ENCODE measurements at places on chromosomes 13 and 19.
A peak's percentile ranks its signal among the peaks of the same experiment; 100 is the strongest.

DNA sequence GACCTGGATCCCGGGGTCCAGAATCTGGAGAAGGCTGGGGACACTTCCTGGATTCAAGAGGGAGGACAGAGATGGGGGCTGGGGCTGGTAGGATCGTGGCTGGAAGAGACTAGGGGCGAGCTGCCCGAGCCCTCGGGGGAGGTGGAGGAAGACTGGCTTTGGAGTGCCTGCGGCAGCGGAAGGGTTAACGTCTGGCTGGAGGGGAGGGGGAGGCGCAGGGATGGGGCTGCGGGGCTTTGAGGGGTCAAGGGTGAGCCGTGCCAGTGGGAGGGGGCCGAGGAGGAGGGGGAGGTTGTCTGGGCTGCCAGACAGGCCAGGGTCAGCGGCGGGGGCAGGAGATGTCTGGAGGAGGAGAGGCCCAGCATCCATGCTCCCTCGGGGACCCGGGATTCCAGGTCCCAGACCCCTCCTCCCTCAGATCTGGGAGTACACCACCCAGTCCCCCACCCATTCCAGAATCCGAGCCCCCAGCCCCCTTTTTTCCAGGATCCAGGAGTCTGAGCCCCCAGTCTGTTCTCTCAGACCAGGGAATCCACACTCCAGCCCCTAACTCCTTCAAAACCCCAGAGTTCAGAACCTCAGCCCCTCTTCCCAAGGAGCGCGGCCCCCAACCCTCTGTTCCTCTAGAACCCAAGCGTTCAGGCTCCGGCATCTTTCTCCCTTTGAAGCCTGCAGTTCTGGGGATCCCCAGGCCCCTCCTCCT is 3.2 kb upstream of the SPACA6 start:
- DNase-seq: no peak

DNA sequence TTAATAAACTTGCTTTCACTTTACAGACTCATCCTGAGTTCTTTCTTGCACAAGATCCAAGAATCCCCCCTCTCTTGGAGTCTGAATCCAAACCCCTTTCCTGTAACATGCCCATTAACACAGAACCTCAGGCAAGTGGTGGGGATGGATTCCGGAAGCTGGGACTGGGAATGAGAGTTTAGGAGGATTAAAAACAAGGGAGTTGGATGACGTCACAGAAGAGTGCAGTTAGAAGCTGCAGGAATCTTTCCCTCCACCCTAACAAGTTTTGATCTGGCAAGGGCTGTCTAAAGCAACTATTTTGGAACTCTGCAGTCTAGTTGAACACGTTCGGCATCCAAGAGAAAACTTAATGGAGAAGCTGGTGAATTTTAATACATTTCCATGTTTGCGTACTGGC is 48.2 kb upstream of the PEPD start:
- DNase-seq: no peak

GRCh38 chr19:49881672-49882394 is 4.3 kb downstream of the TBC1D17 start:
- DNase-seq: no peak

DNA sequence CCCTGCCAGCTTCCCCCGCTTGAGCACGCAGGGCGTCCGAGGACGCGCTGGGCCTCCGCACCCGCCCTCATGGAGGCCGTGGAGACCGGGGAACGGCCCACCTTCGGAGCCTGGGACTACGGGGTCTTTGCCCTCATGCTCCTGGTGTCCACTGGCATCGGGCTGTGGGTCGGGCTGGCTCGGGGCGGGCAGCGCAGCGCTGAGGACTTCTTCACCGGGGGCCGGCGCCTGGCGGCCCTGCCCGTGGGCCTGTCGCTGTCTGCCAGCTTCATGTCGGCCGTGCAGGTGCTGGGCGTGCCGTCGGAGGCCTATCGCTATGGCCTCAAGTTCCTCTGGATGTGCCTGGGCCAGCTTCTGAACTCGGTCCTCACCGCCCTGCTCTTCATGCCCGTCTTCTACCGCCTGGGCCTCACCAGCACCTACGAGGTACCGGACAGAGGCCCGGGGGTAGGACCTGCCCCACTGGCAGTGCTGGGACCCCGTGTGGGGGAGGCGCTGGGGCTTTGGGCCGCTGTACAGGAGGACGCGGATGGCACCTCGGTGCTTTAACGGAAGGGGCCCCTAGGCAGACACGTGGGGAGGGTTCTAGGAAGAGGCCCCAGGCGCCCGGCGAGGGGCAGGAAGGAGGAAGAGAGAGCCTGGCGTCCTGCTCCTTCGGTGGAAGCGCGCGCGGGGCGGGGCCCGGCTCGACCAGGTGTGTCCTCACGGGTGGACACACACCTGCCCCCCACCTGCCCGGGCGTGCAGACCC is 681 bp downstream of the SLC5A5 start:
- DNase-seq: peak; percentile 67

- no peak for DNase-seq
These were observed 112.1 kb downstream of the ZIC5 start for GRCh38 chr13:99859178-99860177.

DNA sequence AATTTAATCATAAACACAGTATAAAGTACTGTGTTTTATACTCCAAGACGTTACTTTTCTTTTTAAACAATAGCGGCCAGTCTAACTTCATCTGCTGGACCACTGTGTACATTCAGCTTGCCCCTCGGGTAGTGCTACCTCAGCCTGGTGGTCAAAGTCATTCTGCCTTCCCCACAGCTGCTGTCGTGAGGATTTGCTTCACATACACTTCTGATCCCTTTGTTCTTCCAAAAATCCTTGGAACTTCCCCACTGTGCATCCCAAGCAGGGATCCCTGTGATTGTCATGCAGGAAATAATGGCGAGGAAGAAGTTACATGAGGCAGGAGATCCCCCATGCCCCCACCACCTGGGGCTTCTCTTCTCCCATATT is 234.9 kb upstream of the STARD13 start:
- no peak for DNase-seq

- peak; percentile 66 for DNase-seq
These were observed 29.8 kb downstream of the CERS1 start for GRCh38 chr19:18865973-18866799.

DNA sequence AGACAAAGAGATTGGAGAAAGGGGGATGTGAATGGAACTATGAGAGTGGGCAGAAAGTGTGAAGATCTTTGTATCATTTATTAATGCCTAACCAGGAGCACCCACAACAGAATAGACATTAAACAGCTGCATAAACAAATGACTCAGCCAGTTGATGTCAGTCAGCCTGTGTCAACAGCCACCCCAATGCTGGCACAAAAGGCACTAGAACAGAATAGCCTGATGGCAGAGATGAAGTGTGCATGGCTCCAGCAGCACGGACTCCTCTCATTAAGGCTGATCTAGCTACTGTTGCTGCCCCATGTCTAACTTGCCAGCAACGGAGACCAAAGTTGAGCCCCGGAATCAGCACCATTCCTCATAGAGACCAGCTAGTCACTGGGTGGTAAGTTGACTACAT is 7.8 kb downstream of the CPB2 start:
- no peak for DNase-seq

DNA sequence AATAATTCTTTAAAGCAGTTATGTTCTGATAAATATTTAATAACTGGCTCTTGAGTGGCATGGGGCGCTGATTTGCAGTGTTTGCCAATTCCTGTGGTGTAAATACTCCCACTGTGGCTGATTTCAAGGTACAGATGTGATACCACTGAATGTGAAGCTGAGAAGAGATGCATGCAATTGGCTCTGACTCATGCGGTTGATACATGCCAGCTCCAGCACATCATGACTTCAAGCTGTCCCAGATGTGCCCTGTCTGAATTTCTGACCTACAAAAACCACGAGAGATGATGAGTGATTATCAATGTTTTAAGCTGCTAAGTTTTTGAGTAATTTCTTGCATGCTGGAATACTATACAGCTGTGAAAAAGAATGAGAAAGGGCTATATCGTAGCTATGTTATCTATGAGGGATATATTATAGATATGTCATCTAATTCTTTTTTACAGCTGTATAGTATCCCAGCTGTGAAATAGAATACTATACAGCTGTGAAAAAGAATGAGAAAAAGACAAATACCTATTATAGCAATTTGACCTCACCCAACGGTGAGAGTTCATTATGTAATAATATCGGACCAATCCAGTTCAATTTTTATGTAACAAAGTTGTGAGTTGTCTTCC is 7.6 kb upstream of the ACSBG2 start:
- no peak for DNase-seq

DNA sequence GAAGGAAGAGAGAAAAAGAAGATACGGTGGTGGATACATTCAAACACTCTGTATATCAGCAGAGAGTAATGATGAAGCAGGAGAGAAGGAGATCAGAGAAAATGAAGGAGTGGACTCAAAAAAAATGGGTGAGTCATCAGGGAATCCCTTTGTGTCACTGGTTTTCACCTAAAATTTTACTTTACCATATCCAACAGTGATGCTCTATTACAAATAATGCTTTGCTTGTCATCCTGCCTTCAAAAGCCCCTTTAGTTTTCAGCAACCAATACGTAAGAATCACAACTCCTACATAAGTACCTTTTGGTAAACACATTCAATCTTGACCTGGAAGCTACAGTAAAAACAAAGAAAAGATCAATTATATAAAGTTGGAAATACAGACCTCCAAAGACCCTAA is 88.8 kb downstream of the ENOX1 start:
- DNase-seq: no peak

DNA sequence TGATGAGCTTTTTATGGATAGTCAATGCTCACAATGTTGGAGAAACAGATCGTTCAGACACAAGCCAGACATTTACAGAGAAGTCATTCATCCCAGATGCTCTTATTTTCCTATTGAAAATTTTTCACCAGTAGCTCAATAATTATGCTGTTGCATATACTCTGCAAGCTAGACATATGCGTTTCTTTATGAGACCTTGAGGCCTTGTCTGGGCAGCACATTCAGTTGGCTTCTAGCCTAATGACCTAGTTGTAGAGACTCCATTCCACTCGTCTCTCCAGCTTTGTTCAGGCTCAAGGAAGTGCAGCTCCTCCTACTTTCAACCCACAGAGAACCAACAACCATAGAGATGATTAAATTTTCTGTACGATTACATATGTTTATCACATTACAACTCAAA is 237.7 kb downstream of the MZT1 start:
- DNase-seq: no peak

DNA sequence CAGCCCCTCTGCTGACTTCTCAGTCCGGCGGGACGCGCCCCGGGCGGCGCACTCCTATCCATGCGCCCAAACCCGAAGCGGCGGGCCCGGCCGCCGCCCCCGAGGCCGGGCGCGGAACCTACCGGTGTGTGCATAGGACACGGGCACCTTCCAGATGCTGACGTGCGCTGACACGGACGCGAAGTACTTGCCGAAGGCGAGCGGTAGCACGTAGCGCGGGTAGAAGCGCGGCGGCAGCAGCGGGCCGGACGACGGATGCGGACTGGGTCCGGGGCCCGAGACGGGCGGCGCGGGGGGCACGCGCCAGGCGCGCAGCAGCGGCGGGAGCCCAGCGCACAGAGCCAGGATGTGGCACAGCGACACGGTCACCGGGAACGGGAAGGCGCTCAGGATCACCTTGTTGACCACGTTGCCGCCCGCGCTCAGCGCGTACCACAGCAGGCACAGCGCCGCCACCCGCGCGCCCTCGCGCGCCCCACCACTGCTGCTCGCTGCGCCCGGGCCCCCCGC is 338 bp downstream of the SLC35E1 start:
- DNase-seq: peak; percentile 52

GRCh38 chr13:61021838-61022237 is 393.8 kb downstream of the PCDH20 start:
- no peak for DNase-seq

GRCh38 chr19:10137751-10138682 is 18.3 kb upstream of the EIF3G start:
- DNase-seq: no peak

GRCh38 chr13:62356977-62357376 is 941.3 kb upstream of the PCDH20 start:
- no peak for DNase-seq

DNA sequence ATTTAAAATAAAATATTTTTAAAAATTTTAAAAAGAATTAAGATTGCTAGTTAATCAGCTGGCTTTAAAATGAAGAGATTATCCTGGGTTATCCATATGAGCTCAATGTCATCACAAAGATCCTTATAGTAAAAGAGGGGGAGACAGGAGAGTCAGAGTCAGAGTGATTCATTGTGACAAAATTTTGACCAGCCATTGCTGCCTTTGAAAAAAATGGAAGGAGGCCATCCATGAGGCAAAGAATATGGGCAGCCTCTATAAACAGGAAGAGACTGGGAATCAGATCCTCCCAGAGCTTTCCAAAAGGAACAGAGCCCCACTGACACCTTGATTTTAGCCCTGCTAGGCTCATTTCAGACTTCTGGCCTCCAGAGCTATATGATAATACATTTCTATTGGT is 9.3 kb upstream of the RUBCNL start:
- no peak for DNase-seq

- DNase-seq: no peak
These were observed 234.2 kb downstream of the PCDH17 start for GRCh38 chr13:57865600-57866294.

GRCh38 chr19:17950310-17951156 is 16.4 kb upstream of the KCNN1 start:
- peak; percentile 23 for DNase-seq

DNA sequence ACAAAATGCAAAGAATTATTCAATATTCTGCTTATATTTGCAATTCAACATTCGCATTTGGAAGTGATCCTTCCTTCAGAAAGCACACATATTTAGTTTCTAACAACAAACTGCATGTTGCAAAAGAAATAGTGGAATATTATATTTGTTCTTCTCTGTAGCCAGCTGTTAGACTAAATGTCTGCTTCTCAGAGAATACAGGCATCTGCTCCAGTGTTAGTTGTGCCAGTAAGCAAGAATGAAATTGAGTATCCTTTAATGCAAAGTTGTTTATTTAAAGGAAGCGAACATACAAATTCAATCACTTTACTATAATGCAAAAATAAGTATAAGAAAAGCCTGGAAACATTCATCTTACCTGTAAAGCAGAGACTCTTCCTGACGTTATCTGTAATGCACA is 663 bp downstream of the SLITRK6 start:
- DNase-seq: no peak

DNA sequence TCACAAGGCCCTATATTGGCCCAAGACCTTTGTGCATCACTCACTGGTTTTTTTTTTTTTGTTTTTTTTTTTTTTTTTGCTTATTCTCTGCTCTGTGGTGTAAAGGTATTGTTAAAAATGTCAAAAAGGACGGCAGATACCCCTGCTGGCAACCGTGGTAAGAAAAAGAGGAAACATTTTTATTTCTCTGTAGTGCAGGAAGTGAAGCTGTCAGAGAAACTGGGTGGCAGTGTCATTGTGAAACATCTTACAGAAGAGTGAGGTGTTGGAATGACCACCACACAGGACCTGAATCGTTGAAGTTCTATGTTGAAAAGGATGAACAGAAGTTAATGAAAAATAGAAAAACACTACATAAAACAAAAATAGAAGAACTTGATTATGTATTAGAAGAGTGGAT is 346.4 kb downstream of the FGF9 start:
- DNase-seq: no peak

GRCh38 chr13:41122838-41123237 is 9.8 kb downstream of the KBTBD6 start:
- no peak for DNase-seq

GRCh38 chr13:59728896-59729545 is 434.7 kb downstream of the DIAPH3 start:
- no peak for DNase-seq

- no peak for DNase-seq
These were observed 32.1 kb downstream of the PPP2R1A start for GRCh38 chr19:52221831-52222375.
